ENCODE measurements at places on chromosomes 7 and 10.

DNA sequence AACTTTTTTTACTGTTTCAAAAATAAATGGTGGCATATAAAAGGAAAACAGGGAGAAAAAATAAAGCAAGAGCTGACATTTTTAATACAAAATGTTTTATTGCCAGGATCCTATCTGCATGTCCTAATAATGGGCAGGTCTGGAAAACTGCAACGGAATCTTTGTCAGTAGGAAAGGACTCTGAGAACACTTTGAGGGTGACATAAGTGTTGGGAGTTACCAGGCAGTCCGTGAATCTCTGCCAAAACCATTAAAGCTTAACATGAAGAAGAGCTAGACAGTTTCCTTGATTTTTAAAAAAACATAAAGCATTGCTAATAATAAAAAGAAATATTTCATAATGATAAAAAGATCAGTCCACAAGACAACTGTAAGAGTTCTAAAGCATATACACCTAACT is 80.7 kb downstream of the AGMO start:
- DNase-seq, result no peak

DNA sequence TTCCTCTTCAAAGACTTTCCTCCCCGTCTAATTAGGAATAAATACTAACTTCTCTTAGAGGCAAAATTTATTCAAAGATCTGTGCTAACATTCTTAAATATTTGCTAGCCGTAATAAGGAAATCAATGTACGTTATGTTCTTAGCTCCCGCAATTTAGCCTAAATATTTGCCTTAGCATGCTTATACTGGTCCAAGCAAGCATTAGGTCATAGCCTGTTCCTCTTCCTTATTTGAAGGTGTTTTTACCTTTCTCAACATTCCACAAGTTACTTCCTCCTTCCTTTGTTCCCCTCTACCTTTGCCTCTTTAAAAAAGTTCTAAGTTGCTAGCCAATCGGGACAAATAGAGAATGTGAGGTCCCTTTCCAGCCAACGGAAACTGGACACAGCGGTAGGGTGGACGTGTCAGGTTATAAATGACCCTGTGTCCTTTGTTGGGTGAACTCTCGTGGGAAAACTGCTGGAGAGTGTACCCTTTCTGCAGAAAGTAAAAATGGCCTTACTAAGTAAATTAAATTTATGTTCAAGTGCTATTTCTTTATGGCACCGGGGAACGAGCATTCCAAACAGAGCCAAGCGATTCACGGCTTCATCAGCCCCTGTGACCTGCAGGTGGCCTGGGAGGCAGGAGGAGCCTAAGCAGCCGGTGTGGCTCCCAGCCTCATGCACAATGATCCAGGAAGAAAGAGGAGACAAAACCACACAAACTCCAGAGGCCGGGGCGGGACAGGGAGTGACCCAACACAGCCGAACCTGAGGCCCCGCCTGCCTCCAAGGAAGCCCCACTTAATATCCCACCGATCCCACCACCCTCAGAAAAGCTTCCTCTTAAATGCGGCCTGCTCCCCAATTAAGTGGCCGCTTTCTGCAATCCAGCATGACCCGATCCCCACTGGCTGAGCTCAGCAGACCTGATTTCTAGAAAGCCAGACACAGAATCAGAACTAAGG is 67.0 kb downstream of the ZRANB1 start:
- DNase-seq, result no peak

GRCh38 chr10:17222329-17222728 is 5.7 kb upstream of the VIM start:
- no peak for DNase-seq

DNA sequence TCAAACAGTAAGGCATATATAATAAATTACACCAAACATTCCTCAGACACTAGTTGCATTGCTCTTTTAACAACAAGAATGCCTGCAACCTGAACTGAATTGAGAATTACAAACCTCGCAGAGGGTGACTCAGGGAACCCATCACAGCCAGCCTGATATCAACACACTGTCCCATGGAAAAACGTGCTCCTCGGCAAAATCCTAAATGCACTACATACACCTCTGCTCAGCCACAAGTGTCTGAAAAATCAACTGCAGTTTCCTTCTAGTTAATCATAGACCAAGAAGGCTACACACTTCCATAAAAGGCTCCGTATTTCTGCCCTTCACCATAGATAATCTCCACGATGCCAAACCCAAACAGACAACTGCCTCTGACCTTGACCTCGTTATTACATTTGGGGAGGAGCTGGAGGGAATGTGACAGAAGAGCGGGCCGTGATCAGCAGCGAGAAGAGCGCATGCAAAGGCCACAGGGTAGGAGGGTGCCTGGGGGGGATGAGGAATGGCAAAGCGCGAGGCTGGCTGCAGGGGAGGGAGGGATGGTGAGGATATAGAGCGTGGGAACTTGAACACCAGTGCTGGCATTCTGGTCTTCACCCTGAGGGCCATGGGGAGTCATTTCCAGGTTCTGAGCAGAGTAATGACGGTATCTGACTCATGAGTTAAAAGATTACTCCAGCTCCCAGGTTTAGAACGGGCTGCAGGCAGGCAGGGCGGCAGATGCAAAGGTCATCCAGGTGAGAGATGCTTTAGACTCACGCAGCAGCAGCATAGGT is 201.9 kb upstream of the FRMD4A start:
- no peak for DNase-seq

DNA sequence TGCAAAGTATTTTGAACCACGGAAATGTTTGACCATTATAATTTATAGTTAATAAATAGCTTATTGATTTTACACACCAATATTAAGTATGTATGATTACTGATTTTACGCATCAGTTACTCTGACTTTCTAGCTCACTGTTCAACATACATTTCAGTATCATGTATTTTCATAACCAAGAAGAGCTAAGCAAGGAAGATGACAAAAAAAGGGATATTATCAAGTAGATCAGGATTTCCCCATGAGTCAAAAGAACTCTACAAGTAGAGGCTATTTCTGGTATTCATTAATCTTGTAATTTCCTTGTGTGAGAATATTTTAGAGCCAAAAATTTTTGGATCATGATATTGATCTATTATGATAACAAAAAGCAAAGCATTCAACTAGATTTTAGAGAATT is 131.6 kb downstream of the AGMO start:
- DNase-seq, result no peak

DNA sequence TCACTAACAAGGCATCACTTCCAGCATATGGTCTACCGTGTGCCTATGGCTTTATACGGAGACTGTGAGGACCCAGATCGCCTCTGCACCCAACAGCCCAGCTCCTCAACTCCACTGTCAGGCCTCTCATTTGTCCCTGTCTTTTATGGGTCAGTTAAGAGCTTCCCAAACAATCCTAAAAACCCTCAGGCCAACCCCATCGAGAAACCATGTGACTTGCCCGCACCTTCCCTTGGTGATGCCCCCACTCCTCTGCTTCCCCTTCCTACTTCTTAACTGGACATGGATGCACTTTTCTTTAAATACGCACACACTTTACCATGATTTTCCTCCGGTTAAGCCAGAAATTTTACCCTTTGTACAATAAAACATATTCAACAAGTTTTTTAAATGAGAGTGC is 46.8 kb downstream of the BAIAP2L1 start:
- DNase-seq, result no peak

DNA sequence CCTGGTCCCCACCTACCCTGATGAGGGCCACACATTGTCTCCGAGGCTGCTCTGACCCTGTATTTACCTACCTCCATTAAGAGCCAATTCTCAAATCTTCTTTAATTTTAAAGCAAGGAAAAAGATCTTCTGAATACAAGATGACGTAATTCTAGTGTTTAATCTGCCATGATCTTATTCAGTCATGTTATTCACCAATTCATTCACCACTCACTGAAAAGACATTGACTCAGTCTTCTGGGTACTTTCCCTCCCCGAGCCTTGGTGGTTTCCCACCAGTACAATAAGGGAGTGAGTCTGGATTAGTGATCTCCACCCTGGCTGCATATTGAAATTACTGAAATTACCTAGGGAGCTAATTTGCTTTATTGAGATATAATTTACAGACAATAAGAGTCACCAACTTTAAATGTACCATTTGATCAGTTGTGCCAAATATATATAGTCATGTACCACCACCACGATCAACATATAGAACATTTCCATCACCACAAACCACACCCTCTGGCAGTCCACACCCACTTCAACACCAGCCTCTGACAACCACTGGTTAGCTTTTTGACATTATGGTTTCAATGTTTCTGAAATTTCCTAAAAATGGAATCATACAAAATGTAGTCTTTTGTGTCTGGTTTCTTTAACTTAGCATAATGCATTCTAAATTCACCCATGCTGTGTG is 117.5 kb upstream of the UNC5B start:
- DNase-seq, result no peak

GRCh38 chr10:22667093-22667480 is 47.3 kb downstream of the PIP4K2A start:
- no peak for DNase-seq

- no peak for DNase-seq
Observed at GRCh38 chr10:71398976-71399375, 2.3 kb downstream of the CDH23 start.

DNA sequence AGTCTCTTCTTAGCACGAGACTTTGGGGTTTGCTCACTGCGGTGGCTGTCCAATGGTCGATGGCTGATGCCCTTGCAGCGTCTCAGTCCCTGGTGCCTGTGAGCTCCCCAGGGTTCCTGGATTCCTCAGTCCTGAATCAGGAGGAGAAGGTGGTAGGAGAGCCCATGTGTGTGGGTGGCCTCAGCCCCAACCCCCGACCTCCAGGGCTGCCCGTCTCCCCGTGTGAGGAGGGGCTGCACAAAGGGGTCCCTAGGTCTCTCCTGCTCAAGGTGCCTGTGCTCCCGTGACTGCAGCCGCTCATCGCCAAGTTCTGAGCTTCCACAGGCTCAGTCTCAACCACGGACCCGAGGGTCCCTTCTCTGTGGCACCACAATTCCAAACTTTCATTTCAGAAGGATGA is 142.9 kb downstream of the VIPR2 start:
- DNase-seq, result no peak

Data from activated CD4-positive, alpha-beta T cell treated with anti-CD3 and anti-CD28 coated beads, Interleukin-2, amount 50 U/mL, for 24 hours (primary cell).